Dermis blood vessel endothelial cell (primary cell): ENCODE measurements at places on chromosomes 4 and X. TPM values are rescaled to one million over a fixed set of nuclear protein-coding genes. Genes with fewer than 3 reads are reported as not detected.

AFM gene
- not detected in 2 replicates for total RNA-seq

GAGE2A gene
- total RNA-seq = not detected in 2 replicates

COX7B gene
- total RNA-seq = 279 and 458 TPM in 2 replicates

USP17L28 gene
- total RNA-seq = not detected in 2 replicates

PRKX gene
- 41.5 and 42.4 TPM in 2 replicates for total RNA-seq

NAP1L2 gene
- 2.2 and 2.8 TPM in 2 replicates for total RNA-seq

NKX6-1 gene
- total RNA-seq = not detected in 2 replicates

OPRPN gene
- not detected in 2 replicates for total RNA-seq

NHSL2 gene
- 28.6 and 53.8 TPM in 2 replicates for total RNA-seq
